HepG2 (cell line): ENCODE measurements at places on chromosomes 4 and X.
A peak's percentile ranks its signal among the peaks of the same experiment; 100 is the strongest.

DNA sequence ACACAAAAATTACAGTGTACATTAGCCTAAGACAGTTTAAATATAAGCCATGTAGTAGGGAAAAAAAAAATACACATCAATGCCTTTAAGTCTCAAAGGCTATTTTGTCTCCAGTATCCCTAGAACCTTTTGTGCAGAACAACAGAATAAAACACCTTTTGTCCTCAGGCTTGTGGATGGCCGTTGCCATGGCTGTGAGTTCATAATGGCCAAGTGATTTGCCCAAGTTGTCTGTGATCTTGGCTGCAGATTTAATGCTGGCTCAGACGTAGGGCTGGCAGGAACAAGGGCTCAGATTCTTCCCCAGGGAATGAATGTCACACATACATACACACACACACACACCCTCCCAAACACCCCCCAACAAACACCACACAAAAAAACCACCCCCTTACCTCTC lies 25.3 kb downstream of the GPM6B start:
- DNase-seq = no peak
- H3K4me1 ChIP-seq = no peaks in the 10 kb centered on the region
- no peaks in the 10 kb centered on the region for H3K36me3 ChIP-seq
- no peaks in the 10 kb centered on the region for H3K27me3 ChIP-seq

GRCh38 chr4:581753-582361 lies 5.8 kb upstream of the TMEM271 start:
- no peaks in the 10 kb centered on the region for H3K36me3 ChIP-seq
- peaks cover 73% of the 10 kb centered on the region for H3K4me1 ChIP-seq
- H3K4me3 ChIP-seq = peak overlapping the region; percentile 43; the same call in 1 of the 2 replicates
- peaks cover 11% of the 10 kb centered on the region for H3K27me3 ChIP-seq
- peak; percentile 93 for DNase-seq

DNA sequence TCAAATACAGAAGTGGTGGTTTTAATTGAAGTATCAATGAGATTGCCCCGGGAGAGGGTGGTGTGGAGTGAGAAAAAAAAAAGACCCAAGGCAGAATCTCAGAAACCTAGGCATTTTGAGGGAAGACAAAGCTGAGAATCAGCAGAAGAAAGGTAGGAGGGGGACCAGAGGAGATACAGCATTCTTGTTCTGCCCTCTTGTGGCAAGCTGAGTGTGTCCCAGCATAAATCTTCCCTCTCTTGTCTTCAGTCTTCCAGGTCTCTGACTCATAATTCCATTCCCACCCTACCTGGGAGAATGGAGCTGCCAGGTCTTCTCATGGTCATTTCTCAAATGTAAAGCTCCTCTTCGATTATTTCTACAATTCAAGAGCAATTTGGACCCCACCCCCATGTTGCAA lies 32.7 kb upstream of the MAGED1 start:
- H3K4me3 ChIP-seq = no peak overlapping the region
- peak; percentile 14 for DNase-seq
- H3K27me3 ChIP-seq = no peaks in the 10 kb centered on the region
- no peaks in the 10 kb centered on the region for H3K36me3 ChIP-seq
- H3K4me1 ChIP-seq = no peaks in the 10 kb centered on the region

- peak overlapping the region; percentile 70 for H3K4me3 ChIP-seq
- no peaks in the 10 kb centered on the region for H3K36me3 ChIP-seq
- no peak overlapping the region for H3K27ac ChIP-seq
Observed at GRCh38 chrX:373641-374471, 12.9 kb downstream of the PPP2R3B start.

DNA sequence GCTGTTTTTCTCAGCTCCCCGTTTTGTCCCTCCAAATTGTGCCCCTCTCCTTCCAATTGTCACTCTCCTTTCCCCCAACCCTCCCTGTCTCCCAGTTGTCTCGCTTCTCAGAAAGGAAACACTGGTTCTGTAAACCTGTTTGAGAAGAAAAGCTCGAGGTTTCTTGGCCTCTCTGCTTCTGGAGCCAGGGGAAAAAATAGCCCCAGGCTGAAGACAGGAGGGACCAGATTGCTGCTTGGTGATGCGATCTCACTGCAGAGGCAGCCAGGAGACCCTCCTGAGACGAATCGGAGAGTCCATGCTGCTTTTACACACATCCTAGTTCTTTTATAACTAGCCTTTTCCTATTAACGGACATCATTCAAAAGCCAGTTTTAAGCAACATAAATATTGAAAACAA lies 21.2 kb downstream of the TRIML1 start:
- no peaks in the 10 kb centered on the region for H3K27me3 ChIP-seq
- H3K36me3 ChIP-seq = no peaks in the 10 kb centered on the region
- H3K27ac ChIP-seq = no peak overlapping the region
- H3K4me1 ChIP-seq = no peaks in the 10 kb centered on the region

GRCh38 chr4:23720556-23720955 lies 169.3 kb downstream of the PPARGC1A start:
- DNase-seq = no peak
- no peaks in the 10 kb centered on the region; the same call in 2 of the 3 replicates for H3K27me3 ChIP-seq
- H3K4me3 ChIP-seq = no peak overlapping the region

- no peaks in the 10 kb centered on the region for H3K27me3 ChIP-seq
- H3K4me1 ChIP-seq = no peaks in the 10 kb centered on the region
- no peak overlapping the region for H3K4me3 ChIP-seq
Observed at GRCh38 chr4:161573836-161574235, 590.0 kb downstream of the FSTL5 start.

DNA sequence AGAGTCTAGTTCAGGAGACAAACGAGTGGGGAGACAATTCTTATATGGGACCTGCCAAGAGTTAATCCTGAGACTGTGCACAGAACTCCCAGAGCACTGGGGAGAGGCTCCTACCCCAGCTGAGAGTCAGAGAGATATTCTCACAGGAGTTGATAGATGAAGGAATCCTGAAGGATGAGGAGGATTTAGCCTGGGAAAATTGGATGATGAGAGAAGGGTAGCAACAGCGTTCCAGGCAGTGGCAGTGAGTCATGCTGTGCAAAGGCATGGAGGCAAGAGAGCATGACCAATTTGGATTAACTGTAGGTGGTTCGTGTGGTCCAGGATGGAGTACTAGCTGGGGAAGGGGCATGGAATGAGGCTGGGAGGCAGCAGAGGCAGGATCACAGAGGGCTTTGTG lies 318.6 kb downstream of the LDB2 start:
- no peaks in the 10 kb centered on the region for H3K27me3 ChIP-seq
- H3K4me1 ChIP-seq = no peaks in the 10 kb centered on the region
- H3K27ac ChIP-seq = no peak overlapping the region
- no peak for DNase-seq
- H3K36me3 ChIP-seq = no peaks in the 10 kb centered on the region
- no peak overlapping the region for H3K4me3 ChIP-seq

DNA sequence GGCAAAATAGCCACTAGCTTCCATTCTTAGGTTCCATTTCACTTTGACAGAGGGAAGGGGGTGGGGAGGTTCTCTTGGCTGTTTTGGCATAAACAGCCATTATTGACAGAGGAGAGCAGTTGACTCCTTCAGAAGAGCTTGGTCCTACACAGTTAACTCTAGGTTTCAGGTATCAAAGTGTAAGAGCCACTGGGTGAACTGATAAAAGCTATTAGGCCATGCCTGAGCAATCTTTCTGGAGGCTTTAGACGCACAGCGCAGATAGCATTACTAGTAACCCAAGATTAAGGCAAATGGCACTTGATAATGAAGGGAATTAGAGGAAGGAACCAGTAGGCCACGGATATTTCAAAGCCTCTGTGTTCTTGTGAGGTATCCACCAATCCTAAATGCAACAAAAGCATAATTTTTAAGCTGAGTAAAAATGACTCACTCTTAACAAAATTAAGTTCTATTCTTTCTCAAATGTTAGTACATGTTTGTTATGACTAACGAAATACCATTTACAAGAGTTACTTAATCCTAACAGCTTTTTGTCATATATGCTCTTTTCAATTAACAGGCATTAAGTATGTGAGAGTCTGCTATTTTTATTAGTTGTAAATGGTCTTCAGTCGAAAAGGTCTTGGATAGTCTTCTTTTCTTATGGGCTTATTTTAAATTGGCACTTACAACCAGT lies 53.6 kb downstream of the SLC7A11 start:
- H3K36me3 ChIP-seq = no peaks in the 10 kb centered on the region; the same call in 1 of the 2 replicates
- no peak for DNase-seq
- H3K4me3 ChIP-seq = no peak overlapping the region
